ENCODE measurements at places on chromosomes 2 and 18. TPM values are rescaled to one million over a fixed set of nuclear protein-coding genes. Genes with fewer than 3 reads are reported as not detected.
A peak's percentile ranks its signal among the peaks of the same experiment; 100 is the strongest.

DNA sequence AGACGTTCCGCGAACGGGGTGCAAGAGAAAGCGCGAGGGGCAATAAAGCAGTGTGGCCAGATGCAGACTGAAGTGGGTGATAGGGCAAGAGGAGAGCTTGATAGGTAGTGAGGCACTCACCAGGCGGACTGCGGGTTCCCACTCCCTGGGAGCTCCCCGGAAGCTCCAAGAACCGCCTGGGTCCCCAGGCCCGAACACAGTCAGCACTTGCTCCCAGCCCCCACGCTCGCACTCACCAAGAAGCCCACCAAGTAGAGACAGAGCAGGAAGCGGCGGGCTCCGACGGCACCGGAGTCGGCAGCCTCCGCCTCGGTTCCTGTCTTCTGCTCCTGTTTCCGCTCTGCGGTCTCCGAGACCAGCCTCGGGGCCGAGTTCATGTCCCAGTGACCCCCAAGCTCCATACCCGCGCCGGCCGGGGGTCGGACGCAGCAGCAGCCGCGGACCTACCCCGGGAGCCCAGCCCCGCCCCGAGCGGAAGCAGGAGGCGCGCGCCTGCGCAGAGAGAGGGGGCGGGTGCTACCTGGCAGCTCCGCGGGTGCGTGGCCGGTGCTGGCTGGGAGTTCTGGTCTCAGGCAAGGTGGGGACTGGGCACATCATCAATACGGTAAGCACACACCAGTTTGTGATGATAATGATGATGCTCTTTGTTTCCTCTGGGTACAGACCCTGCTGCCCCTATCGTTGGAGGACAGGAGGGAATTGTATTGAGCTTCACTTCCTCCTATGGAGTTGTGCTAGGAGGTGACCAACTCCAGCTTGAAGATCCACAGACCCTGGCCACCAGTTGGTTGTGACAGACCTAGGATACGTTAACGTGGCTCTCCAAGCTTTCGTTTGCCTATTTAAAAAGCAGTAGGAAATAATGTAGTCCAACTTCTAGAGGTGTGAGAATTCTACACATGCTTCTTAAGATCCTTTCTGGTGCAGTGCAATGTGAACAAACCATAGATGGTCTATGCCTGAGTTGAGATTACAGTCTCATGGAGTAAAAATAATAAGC lies 25.1 kb upstream of the TMEM182 start:
- peak; percentile 60 for DNase-seq

DNA sequence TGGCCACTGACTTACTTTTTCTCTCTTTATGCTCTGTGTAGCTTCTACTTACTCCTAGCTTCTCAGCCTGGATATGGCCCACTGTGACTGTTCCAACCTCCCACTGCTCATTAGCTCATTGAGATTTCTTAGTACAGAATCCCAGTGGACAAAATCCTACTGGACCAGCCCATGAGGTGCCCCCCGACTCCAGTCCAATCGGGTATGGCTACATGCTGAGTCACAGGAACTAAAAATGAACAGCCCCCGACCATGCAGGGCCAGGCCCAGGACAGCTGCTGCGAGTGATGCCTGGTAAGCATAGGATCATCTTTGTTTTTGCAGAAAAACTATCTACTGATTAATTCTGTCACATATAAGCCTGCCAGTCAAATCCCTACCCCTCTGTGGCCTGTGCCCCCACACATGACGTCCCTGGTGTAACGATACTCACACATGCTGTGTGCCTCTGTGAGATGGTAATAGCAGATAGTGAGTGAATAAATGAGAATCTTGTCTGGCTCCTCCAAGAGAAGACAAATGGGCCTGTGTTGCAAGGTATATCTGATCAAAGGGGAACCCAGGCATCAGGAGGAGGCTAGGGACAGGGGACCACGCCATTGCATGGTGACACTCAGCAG lies 85.9 kb upstream of the KLF7 start:
- DNase-seq: no peak

GRCh38 chr2:24110660-24111303 lies 12.4 kb downstream of the PFN4 start:
- no peak for DNase-seq

The UBXN4 gene
- total RNA-seq: 43.2 TPM

- DNase-seq: no peak
Observed at GRCh38 chr2:15412779-15413178, 148.4 kb downstream of the NBAS start.

The ESPNL gene
- 0.29 TPM for total RNA-seq

The PAIP2B gene
- total RNA-seq: 1.5 TPM

- DNase-seq: no peak
Observed at GRCh38 chr18:42155024-42155423, 200.0 kb downstream of the PIK3C3 start.

GRCh38 chr2:199455545-199456382 lies 2.0 kb downstream of the SATB2 start:
- DNase-seq: peak; percentile 44

DNA sequence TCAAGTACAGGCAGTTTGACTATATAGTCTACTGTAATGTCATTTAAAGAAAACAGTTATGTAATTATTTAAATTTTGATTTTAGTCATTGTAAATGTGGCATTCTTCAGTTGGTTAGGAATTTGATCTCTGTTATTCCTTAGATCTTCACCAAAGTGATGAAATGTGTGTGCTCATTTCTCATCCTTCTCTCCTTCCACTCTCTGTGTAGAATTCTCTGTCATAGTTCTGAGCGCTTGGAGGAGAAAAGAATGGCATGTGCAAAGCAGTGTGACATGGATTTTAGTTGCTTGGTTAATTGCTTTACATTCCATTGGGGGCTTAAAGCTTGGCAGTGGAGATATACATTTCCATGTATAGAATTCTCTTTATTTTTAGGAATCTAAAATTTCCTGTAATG lies 14.8 kb downstream of the PIK3C3 start:
- DNase-seq: no peak

DNA sequence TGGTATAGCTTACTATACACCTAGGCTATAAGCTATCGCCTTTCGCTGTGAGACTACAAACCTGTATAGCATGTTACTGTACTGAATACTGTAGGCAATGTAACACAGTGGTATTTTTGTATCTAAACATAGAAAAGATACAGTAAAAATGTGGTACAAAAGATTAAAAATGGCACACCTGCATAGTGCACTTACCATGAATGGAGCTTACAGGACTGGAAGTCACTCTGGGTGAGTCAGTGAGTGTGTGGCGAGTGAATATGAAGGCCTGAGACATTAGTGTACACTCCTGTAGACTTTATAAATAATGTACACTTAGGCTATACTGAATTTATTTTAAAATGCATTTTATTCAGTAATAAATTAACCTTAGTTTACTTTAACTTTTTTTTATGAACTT lies 258.2 kb upstream of the SP5 start:
- DNase-seq: no peak

- DNase-seq: peak; percentile 65
Observed at GRCh38 chr2:42974721-42975717, 182.6 kb upstream of the HAAO start.

DNA sequence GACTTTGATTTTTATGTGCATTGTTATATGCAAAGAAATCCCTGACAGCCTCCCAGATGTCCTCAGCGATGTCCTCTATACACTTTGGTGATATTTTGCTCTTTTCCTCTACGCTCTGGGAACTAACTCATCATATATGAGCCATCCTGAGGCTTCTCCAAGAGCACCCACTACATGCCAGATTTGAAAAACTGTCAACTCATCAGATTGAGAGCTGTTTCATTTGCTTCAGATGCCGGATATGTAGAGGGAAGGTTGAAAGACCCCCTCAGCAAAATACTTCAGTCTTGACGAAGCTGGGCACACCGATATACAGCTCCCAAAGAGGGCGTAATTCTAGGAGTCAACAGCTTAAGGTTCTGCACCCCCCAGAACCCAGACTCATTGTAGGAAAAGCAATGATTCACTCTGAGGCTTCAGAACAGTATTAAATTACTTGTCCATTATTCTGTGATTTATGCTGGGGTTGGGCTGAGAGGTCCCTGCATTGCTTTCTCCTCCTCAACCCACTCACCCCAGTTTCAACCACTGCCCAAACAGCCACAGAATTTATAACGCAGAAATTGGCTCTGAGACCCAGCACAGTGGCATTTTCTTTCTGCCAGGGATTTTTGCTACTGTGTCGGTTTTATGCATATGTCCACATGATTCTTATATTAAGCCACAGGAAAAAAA lies 341.8 kb downstream of the ALK start:
- DNase-seq: no peak

The FEV gene
- not detected for total RNA-seq

DNA sequence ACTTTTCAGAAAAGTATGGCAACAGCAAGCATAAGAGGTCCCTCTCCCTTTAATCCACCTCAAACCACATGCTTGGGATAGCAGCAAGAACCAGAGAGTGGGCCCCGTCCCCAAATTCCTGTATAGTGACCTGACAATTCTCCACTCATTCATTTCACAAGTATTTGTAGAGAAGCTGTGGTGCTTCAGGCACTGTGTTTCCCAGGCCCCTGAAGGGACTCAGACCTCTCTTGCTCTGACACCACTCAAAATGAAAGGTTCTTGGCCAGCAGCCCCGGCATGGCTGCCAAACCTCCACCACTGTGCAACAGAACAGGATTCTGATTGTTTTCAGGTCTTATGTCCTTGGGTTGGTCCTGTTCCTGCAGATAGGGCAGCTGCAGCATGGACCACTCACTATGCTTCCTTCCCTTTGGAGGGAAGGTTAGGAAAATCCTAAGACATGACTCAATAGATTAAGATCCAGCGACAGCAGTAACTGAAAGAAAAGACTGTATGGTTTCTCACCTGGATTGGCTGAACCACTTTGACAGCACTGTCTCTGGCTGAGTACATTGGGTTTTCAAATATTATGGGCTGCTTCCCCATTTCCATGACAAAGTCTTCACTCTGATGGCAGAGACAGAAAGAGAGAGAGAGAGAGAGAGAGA lies 67.6 kb downstream of the DHRS9 start:
- DNase-seq: no peak
